ENCODE measurements at places on chromosomes 2 and 18.

DNA sequence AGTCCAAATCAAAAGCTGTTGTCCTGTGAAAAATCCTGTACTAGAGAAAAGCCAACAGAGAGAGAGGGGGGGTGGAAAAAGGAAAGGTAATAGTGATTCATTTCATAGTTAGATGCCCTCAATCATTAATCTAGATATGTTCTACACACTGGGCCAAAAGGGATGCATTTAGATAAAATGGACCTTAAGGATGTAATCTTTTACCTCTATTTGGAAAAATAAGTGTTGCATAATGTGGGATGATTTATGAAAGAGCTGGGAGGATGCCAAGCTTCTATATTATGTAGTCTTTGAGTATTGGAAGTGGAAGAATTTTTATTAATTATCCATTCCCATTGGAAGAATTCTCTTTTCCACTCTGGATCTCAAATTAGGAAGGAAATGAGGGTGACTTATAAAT is 480.5 kb upstream of the ZEB2 start:
- DNase-seq, result no peak

DNA sequence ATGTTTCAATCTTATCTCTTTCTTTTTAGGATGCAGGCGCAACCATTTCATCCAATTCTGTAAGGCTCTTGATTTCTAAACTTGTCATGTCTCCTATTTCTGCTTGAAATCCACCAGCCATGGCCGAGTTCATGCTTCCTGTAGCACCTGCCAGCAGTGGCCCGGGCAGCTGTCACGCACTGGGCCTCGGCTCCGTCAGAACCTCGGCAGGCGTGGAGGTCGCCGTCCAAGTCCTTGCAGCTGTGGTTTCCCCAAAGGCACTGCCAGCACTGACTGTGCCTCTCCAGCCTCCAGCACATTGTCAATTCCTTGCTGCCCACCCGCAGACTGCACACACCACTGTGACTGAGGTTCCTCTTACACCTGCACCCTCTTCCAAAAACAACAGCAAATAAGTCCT is 188.7 kb upstream of the SALL3 start:
- no peak for DNase-seq

GRCh38 chr2:230779126-230779525 is 66.5 kb downstream of the CAB39 start:
- DNase-seq, result no peak

DNA sequence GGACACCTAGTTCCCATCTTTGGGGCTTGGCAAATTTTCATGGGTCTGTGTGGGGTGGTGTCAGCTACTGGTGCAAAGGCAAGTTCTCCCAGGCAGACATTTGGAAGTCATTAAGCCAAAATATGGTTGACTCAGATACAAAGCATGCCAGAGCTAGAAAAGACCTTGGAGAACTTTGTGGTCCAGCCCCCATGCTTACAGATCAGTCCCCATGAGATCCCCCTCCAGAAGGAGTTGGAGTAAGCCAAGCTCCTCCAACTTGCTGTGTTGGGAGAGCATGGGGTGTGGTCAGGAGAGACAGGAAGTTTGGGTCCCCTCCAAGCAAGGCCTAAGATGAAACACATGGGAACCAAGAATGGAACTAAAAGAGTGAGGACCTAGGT is 224.5 kb downstream of the CYP26B1 start:
- no peak for DNase-seq

DNA sequence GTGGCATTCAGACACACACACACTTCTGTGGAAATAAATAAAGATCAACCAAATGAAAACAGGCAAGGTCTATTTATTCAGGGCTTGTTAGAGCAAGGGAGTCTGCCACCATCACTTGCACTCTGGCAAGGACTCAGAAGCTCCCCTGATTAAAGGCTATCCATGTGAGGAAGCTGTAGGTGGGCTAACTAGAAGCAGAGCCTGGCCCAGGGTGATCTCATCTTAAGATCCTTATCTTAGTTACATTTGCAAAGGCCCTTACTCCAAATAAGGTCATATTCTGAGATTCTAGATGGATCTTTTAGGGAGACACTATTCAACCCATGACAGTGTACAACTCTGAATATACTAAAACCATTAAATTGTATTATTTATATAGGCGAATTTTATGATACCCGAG is 190.0 kb upstream of the SRD5A2 start:
- no peak for DNase-seq

DNA sequence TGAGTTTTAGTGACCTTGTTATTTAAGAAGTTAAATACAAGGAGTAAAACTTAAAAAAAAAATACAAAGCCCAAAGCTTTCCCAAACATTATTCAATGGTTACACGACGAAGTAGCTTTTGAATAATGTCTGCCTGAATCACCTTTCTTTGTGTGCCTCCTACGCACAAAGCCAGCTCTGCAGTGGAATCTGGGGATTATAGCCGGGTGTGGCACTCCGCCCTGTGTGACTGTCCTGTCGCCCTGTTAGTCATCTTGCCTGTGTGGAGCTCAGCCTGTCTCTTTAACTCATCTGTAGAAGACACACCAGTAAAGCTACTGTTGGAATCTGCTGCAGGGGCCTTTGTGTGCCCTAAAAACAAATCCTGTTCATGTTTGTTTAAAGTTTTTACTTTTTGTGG is 79.4 kb upstream of the TCF7L1 start:
- DNase-seq, result no peak

DNA sequence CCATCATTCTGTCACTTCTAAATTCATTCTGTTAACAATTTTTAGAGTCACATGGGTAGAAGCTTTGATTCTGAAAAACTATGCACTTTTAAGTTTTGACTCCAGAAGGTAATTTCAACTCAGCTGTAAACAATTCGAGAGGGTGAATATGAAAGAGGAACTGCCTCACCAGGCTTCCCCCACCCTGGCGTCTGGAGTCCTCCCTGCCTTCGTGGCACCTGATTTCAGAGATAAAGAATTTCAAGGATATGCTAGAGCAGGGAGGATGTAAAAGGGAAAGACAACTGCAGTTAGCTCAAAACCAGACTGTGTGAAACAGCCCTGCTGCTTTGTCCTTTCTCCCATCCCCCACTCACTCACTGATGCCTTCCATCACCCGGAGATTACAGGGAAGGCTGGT is 40.7 kb downstream of the ONECUT2 start:
- DNase-seq, result no peak
